GOT3 (cell line): ENCODE measurements at places on chromosomes 13 and 19.

DNA sequence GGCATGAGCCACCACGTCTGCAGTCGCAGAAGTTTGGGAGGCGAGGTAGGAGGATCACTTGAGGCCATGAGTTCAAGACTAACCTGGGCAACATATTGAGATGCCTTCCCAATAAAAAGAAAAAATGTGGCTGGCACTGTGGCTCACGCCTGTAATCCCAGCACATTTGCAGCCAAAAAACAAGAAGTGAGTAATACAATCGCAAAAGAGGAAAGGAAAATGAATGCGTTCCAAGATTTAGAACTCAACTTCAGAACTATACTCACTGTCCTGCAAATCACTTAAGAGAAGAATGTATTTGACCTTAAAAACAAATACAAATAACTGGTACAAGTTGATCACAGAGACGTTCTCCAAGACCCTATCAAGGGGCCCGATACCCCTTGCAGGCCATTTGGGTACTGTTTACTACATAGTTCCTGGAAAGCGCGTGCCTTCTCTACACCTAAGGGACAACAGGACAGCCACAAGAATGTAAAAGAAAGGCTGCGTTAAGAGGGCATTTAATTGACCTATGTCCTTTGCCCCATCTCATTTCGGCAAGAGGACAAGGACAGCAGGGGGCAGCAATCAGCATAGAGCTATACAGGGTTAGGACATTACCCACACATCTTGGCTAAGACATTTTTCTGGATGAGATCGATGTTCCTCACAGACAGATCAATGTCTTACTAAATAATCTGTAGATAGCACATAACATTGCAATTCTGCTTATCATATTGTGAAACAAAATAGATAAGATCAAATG is 41.3 kb downstream of the FLT3 start:
- DNase-seq = no peak

DNA sequence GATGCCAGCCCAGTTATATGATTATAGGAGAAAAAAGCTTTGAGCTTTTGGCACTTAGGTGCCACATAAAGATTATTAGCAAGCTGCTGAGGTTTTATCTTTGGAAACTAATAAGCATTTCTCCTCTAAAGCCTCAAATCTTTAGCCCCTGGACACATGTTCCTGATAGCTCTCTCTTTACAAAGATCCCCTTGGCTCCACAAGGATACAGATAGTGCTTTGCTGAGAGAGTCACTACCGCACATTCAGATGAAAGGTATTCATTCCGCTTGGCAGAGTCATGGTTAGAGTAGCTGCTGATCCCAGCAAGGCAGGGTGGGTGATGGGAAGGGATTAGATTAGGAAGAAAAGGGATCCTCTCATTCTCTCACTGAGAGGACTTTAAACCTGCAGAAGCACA is 28.2 kb upstream of the PSG7 start:
- DNase-seq = no peak

GRCh38 chr13:109737606-109738005 is 48.8 kb downstream of the IRS2 start:
- DNase-seq = no peak

- no peak for DNase-seq
These were observed 462.5 kb upstream of the KLF12 start for GRCh38 chr13:74596691-74597090.

GRCh38 chr19:35757231-35757748 is 461 bp upstream of the HSPB6 start:
- peak; percentile 65 for DNase-seq

DNA sequence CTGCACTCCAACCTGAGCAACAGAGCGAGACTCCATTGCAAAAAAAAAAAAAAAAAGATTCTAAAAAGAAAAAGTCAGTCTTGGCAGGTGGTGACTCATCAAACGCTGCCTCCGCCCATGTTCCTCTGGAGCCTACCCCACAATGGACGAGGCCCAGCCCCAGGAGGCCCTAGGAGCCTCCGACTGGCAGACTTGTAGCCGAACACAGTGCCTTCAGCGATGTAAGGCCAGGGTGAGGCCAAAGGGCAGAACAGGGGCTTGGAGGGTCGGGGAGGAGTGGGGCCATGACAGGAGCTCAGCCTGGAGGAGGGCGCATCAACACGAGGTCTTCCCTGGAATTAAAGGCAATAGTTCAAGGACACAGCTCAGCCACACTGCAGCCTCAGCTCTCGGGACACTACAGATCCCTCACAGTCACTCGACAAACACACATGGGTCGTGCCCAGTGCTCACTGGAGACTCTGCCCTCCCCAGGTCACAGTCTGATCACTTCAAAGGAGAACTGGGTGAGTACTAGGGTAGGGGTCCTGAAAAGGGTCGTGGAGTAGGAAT is 5.1 kb downstream of the USE1 start:
- peak; percentile 32 for DNase-seq

DNA sequence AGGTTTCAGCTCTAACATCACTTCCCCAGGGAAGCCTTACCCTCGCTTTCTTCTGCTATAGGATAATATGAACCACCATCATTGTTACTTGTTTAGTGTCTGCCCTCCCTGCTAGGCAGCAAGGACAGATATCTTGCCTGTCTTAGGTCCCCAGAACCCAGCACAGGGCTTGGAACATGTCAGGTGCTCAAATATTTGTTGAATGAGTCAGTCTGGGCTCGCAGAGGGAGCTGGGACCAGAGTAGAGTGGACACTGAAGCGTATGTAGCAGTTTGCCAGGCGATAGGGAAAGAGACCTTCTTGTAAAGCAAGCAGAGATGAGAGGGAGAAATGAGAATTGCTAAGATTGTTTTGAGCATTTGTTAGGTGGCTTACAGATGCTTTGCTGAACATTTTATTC is 11.7 kb downstream of the BCKDHA start:
- DNase-seq = no peak

DNA sequence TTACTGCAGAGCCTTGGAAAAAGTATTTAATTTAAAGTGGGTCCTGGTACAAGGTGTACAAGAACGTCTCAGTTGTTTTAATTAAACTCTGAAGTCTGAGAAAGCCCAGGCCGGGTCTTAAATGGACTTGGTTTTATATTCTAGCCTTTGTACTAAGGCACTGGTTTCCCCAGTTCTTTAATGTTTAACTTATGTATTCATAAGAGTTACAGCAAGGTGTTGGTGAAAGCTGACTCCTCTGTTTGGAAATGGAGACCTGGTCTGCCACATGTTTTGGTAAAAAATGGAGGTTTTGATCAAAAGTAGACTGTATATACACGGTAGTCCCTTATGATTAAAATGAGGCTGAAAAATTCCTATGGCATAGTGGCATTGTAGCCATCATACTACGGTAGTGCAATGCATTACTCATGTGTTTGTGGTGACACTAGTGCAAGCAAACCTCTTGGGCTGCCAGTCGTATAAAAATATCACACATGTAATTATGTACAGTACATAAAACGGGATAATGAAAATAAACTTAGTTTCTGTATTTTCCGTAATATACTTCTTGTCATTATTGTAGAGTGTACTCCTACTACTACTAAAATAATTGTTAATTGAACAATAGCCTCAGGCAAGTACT is 883.4 kb upstream of the SPRY2 start:
- no peak for DNase-seq

GRCh38 chr13:107117327-107118012 is 549.5 kb upstream of the ARGLU1 start:
- no peak for DNase-seq

DNA sequence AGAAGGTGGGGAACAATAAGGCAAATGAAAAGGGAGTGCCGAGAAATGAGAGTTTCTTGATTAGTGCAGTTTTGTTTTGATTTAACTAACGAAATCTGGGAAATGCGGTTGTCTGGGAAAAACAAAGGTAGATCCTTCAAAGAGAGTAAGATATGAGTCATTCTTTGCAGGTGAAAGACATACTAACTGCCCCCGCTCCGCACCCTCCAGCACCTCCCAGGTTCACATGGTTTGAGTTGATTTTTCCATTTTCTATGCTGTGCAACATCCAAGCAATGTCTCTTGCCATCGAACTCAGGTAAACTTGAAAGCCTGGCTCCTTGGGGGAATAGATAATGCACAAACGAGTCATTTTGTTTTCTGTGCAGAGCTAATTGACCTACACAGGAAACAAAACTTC is 84.1 kb upstream of the KLF12 start:
- DNase-seq = no peak

DNA sequence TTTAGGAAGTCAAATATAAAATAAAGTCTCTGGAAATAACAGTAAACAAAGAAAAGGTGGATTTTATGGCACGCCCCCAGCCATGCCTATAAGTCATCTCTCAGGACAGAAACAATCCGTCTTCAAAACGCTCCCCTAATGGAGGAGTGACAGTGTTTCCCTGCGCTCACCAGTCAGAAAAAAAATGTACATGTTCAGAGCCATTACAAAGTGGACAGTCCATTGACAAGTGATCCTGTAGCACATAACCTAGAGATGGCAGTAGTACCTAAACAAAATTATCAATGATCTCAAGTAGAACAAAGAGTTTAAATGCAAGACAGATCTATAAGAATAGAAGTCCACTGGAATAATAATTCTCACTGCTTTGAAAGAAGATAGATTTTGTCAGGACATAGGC is 891.7 kb upstream of the MIR17HG start:
- no peak for DNase-seq

DNA sequence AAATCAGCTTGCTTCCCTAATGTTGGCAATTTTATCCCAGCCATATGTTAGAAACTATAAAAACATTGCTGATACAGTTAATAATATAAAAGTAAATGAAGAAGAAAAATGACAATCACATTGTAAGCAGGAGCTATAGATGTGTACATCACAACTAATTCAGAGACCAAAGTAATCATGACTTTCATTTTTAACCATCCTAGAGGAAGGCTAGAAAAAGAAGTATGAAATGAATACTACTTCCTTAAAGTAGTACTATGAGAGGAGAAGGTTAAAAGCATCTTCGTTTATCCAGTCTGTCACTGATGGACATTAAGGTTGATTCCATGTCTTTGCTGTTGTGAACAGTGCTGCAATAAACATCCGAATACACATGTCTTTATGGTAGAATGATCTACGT is 135.5 kb downstream of the IRS2 start:
- no peak for DNase-seq

DNA sequence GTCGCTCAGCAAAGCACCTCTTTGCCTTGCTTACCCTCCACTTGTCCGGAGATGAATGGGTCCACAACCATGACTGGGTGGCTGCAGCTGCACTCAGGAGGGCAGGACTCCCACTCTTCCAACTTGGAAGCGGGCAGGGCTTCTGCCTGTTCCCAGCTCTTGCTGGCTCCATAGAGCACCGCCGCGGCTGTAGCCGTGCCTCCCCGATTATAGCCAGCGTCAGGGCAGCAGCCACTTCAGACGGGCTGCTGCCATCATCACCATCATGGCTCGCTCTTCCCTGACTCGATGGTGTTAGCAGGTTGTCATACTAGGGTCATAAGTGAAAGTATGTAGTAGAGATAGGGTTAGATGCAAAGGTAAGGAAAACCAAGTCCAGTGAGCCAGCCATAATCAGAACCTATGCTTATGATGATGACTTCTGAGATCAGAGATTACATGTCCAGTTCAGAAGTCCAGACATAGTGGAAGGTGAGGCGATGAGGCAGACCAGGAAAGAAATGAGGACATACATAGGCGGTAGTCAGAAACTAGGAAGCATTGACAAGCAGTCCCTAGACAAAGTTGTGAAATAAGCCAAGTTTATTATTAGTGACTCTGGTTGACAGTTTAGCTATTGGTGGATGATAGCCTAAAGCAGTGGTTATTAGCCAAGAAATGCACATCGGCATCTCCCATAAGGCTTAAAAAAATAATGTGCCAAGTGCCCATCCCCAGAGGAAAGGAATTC is 4.4 kb upstream of the INTS6 start:
- no peak for DNase-seq

- DNase-seq = no peak
These were observed 645 bp downstream of the UBL3 start for GRCh38 chr13:29849731-29850212.
